ENCODE measurements at places on chromosomes 1 and 21. TPM values are rescaled to one million over a fixed set of nuclear protein-coding genes. Genes with fewer than 3 reads are reported as not detected.

C1orf167 gene
- not detected for total RNA-seq

LGR6 gene
- 5.2 TPM for total RNA-seq

DNA sequence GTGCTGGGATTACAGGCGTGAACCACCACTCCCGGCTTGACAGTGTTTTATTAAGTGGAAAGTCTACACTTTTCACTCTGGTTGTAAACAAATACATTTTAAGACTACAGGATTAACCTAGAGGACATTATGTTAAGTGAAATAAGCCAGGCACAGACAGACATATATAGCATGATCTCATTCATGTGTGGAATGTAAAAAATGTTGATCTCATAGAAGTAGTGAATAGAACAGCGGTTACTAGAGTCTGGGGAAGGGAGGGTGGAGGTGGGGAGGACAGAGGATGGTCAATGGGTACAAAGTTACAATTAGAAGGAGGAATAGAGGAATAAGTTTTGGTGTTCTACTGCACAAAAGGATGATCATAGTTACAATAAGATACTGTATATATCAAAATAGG, 16.9 kb downstream of the CTH start:
- DNase-seq = no peak

- no peak for DNase-seq
Measured at GRCh38 chr1:236638945-236639344, 34.6 kb upstream of the HEATR1 start.

- no peak for DNase-seq
Measured at GRCh38 chr1:84348759-84349158, 47.3 kb downstream of the SAMD13 start.

TTC3 gene
- 85.6 TPM for total RNA-seq

DNA sequence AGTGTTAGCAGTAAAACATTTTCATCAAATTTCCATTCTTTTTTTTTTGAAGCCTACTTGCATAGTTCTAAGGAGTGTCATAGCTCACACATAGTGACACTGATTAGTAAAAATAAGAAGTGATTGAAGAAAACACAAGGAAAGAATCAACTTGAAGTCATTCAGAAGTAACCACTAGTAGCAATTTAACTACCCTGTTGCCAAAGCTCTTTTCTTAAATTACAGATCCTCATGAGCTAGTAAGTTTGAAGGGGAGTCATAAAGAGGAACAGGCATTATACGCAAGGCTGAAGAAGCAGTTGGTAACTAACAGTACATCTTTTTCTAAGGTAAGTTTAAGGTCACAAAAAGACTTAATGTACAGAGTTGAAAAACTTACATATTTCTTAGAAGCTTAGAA, 332.2 kb downstream of the CHRM3 start:
- no peak for DNase-seq

- no peak for DNase-seq
Measured at GRCh38 chr1:243723458-243724043, 126.5 kb downstream of the AKT3 start.

DNA sequence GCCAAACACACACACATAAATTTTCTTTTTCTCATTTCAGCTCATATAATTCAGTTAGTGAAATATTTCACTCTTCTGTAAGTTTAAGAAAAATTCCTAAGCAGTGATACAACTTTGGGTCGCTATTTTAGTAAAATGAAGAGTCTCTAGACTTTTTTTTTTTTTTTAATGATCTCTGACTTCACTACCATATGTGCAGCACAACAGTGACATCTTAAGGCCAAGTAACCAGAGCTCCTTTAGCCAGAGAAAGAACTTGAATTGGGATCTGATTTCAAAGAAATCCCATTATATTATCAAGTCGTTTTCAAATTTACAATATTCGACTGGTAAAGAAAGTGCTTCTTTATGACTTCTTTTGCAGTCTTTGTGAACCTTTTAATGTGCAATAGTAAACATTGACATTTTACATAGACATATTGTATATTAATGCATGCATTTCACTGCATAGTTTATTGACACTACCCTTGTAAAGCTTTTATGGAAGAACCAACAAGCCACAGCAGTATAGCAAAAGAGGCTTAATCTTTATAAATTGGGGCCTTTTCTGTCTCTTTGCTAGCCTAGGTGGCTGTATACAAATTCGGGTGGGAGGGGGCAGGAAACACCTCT, 62.2 kb downstream of the LRRC40 start:
- no peak for DNase-seq

DNA sequence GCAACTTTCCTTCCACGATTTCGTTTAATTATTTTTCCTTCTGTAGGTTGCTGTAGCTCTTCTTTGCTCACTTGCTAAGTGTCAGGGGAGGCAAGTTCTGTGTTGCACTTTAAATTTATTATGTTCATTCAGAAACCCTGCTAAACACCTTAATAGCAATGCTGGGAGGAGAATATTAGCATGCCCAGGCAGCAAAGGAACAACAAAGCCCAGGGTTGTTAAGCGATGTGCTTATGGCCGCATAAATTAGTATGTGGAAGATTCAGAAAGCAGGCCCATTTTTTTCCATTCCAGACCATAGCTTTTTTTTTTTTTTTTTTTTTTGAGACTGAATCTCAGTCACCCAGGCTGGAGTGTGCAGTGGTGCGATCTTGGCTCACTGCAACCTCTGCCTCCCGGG, 151.3 kb downstream of the BACH1 start:
- no peak for DNase-seq

WNT2B gene
- total RNA-seq = 0.34 TPM

DNA sequence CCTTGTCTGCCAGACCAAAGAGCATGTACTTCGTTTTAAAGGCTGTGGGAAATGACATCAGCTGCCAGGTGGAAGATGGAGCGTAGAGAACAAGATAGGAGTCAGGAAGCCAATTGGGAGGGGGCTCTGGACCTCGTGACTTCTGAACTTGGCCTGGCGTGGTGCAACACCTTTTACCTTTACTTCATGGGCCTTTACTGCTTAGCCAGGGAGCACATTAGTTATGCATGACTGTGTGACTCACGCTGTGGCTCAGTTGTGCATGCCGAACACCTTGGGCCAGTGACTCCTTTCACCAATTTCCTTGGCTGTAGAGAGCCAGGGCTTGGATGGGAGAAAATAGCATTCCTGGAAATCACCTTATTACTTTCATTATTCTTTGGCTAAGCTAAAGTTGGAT, 7.2 kb downstream of the XCL1 start:
- DNase-seq = no peak

DNA sequence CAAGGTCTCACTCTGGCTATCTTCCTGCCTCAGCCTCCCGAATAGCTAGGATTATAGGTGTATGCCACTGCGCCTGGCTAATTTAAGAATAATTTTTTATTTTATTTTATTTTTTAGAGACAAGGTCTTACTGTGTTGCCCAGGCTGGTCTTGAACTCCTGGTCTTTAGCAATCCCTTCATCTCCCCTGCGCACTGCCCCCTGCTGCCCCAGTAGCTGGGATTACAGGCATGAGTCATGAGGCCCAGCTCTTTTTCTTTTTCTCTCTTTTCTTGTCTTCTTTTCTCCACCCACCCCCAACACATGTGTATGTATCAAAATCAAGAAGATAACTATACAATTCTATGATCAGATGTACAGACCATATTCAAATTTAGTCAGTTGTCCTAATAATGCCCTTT, 87.2 kb downstream of the PEX14 start:
- DNase-seq = no peak

RCAN3 gene
- 77.4 TPM for total RNA-seq

DNA sequence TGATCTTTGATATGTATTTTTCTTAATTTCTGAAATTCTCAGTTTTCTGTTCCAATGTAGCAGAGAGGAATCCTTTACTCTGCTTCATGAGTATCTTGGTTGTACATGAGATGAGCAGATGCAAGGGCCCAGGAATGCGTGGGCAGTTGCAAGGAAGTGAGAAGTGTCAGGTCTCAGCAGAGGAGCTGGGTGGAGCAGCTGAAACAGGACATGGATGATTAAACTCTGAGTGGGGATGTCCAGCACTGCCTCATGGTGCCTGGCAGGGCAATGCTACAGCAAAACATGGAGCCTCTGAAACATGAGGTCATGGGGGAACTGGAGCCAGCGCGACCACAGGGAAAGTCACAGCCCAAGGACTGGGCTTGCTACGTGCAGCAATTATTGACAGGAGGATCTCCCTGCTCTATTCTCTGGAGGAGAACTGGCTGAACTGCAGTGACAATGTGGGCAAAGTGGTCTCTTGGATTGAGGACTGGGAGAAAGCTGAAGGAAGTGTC, 48.4 kb downstream of the COLGALT2 start:
- DNase-seq = no peak

DNA sequence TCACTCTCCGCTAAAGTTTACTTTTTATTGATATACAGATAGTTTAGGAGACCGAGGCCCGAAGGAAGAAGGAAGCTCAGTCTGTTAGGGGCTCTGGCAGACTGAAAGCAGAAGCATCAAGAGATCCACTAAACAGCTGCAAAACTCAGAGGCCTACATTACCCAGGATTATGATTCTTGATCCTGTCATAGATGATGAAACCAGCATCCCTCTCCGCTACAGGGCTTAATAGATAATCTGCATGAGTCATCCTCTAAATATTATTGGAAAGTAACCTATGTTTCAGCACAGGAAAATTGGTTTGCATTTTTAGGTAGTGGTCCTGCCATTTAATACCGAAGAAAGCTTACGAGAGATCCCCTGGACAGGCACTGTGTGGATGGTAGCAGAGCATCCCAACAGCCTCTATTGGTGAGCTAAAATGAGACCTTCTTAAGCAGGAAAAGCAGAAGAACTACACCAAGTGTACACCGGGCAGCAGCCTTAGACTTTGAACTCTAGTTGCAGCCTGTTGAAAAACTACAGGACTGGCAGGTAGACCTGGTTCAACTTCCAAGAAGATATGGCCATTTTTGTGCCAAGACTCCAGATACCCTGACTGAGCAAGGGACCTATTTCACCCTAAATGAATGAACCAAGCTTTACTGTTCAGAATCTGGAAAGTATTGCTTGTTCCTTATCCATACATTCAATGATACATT, 6.8 kb downstream of the CASQ2 start:
- DNase-seq = no peak

- DNase-seq = no peak
Measured at GRCh38 chr21:43942621-43943020, 69.5 kb upstream of the TRAPPC10 start.

DNA sequence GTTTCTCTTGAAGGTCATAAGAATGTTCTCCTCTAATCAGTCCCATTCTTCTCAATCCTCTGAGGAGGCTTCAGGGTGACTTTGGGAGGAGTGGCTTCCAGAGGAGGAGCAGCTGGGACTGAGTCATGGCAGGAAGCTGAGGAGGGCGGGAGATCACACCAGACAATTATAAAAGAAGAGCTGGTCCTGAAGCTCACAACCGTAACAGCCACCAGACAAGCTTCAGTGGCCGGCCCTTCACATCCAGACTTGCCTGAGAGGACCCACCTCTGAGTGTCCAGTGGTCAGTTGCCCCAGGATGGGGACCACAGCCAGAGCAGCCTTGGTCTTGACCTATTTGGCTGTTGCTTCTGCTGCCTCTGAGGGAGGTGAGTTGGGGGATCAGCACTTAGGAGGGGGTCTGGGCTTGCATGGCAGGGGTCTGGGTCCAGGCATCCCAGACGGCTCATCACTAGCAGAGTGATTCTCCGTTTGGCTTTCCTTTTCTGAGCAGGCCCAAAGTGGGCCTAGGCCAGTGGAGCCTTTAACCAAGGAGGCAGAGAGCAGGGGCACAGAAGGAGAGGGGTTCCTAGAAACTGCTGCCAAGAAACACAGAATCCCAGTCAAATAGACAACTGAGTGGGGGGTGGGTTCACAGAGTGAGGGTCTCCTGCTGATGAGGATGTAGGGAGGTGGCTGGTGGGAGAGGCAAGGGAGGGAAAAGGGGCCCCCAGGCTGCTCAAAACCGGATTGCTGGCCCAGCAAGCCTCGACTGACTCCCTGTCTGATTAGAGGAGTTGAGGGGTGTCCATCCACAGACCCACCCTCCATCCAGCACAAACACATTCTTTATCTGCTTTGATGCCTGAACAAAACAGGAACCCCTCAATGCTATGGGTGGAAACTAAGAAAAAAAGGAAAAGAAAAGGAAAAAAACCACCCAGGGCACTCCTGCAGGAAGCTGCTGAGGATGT, at the start of gene ECM1:
ECM1 (plus strand) TSS at position 198 of the 953 bp plus-strand sequence; CDS start at position 299, 101 bp downstream.
- no peak for DNase-seq

DNA sequence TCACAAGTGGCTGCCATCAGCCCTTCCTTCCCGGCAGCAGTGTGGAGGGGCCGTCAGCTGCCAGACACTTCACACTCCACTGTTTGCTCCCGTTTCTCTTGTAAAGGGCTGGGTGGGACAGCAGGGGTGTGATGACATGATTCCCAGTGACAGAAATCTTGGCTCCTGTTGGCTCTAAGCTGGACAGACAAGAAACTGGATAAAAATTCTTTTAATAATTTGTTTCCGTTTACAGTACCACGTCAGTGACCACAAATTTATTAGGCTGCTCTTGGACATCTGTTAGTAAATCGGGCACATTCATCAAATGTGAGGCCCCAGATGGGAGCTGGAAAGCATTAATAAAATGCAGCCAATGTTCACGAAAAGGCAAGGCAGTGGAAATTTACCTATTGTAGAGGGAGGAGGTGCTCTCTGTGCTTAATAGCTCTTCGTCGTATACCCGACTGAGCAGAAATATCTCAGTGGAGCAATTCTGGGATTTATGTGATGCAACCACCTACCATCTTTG, 353.7 kb upstream of the GREM2 start:
- no peak for DNase-seq

PROK1 gene
- not detected for total RNA-seq

DNA sequence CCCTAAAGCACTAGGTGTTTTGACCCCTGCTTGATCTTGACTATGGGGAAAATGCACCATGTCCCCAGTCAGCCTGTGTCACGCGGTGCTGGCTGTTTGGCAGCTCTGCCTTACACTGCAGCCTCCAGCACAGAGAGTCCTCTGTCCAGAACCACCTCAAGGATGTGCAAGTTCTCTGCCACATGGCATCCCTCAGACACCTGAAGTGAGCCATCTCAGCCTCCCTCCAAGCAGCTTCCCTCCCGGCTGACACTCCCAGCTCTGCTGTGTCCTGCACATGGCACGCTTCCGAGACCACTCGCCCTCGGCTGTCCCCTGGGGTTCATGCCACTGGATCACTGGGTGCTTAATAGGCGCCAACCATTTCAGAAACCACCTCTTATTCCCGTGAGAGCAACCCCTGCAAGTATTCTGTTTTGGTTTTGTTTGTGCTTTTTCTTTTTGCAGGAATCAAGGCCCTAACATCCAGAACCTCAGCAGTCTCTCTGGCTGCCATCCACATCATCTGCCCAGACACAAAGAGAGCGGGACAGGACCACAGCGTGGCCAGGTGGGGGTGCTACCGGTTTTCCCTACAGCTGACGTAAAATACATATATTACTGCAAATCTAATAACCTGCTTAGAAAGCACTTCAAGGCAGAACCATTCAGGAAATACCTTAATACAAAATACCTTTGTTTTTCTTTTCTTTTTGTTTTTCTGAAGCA, 45.7 kb downstream of the CAPZB start:
- DNase-seq = no peak

VASH2 gene
- total RNA-seq = 0.08 TPM

LCE3E gene
- not detected for total RNA-seq

- no peak for DNase-seq
Measured at GRCh38 chr1:219174460-219175211, 958 bp downstream of the LYPLAL1 start.

CELA2A gene
- not detected for total RNA-seq

Measured in activated naive CD8-positive, alpha-beta T cell treated with anti-CD3 and anti-CD28 coated beads, Interleukin-2, amount 10 ng/mL, durations not matched to agents 7 days and 5 days (primary cell).